NCI-H510A treated with DMSO at 0.1 percent for 48 hours (cell line): ENCODE measurements at places on chromosomes 16 and 17.
A peak's percentile ranks its signal among the peaks of the same experiment; 100 is the strongest.

GRCh38 chr17:63349478-63350000 lies 96.6 kb downstream of the CYB561 start:
- DNase-seq = no peak

DNA sequence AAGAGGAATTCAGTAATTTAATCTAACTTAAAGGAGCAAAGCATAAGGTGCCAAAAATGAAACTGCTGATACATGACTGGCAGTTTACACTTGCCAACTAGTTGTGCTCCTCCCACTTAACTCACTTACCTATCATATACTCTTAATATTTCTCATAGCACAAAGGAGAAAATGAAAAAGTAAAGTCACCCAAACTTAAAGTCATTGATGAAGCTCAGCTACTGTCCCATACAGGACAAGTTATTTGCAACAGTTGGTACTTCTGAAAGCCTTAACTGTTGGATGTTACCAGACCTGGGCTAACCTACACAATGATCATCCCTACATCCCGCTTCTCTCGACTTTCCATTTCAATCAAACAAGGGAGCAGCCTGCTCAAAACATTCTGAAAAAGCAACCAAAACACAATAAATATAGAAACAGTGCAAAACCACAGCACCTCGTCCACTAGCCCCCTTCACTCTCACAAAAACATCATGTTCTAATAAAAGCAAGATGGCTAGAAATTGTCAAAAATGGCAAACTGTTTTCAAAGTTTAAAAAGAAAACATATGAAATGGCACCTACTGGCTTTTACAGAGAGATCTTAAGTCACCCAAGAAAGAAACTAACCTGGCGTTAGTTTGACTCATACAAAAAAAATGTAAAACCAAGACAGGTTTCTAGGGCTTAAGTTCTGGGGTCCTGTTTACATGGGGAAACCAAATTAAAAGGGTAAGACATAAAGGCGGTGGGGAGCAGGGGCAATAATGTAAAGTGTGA lies 868 bp downstream of the MED13 start:
- peak; percentile 31 for DNase-seq

DNA sequence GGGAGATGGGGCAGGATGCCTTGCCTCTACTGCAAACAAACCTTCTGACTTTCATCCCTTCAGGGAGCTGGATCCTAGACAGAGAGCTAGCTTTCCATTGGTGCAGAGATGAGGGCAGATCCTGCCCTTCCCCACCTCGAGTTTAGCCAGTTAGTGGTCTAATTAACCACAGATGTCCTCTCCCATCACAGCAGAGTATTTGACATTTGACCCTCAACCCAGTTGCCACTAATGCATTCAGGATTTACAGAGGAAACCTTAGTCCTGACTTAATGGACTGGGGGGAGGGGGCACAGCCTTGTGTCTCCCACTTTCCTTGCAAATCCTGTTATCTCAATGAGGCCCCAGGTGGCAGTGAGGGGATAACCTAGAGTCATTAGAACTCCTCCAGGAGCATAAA lies 10.2 kb downstream of the PIP4K2B start:
- DNase-seq = no peak

DNA sequence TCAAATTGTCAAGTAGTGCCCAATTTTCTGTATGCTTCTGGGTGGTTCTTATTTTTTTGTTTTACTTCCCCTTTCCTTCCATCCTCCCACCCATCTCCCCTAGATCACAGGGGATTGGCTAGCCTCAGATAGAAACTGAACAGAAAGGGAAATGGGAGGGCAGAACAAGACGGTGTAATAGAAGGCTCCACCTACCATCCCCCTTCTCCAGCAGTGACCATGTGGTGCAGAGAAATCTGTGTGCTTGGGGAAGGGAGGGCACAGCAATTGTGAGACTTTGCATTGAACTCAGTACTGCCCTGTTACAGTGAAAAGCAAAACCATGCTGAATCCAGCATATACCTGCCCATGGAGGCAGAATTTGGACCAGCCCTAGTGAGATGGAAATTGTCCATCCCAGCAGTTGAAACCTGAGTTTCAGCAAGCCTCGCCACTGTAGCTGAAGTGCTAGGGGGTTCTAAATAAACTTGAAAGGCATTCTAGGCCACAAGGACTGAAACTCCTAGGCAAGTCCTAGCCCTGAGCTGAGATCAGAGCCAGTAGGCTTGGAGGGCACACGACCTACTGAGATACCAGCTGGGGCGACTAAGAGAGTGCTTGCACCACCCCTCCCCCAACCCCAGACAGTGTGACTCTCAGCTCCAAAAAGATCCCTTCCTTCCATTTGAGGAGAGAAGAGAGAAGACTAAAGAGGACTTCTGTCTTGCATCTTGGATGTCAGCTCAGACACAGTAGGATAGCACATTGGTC lies 5.2 kb downstream of the SLFN11 start:
- DNase-seq = no peak

DNA sequence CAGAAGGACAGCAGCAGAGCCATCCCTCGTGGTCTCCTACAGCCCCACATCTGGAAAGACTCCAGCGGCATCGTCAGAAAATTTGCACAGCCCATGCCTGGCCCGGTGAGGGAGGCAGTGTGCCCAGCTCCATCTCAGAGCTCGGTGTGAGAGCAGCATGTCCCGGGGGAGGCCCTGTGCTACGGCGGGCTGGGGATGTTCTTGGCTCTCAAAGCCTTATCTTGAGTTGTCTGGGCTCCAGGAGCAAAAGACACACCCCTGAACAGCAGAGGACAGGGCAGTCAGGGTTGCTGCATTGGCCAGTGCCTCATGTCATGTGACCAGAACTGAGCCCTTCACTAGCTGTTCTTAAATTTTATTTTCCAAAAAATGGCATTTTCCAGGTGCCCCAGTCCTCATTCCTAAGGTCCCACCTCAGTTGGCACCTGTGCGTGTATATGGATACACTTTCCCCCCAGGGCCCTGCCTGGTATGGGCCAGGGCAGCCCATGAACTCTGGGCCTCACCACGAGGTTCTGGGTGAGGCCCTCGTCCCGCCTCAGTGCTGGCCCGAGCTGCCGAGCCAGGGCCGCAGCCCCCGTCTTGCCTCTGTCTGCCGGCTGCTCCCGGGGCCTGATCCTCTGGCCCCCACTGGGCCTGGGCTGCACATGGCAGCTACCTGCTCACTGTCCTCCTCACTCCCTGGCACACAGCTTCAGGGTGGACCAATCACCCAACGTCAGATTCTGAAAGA lies 3.0 kb downstream of the NUDT16L1 start:
- no peak for DNase-seq

GRCh38 chr16:85525420-85526184 lies 87.5 kb upstream of the GSE1 start:
- no peak for DNase-seq

- DNase-seq = no peak
These were observed 361.2 kb downstream of the SEC14L1 start for GRCh38 chr17:77501751-77502625.

DNA sequence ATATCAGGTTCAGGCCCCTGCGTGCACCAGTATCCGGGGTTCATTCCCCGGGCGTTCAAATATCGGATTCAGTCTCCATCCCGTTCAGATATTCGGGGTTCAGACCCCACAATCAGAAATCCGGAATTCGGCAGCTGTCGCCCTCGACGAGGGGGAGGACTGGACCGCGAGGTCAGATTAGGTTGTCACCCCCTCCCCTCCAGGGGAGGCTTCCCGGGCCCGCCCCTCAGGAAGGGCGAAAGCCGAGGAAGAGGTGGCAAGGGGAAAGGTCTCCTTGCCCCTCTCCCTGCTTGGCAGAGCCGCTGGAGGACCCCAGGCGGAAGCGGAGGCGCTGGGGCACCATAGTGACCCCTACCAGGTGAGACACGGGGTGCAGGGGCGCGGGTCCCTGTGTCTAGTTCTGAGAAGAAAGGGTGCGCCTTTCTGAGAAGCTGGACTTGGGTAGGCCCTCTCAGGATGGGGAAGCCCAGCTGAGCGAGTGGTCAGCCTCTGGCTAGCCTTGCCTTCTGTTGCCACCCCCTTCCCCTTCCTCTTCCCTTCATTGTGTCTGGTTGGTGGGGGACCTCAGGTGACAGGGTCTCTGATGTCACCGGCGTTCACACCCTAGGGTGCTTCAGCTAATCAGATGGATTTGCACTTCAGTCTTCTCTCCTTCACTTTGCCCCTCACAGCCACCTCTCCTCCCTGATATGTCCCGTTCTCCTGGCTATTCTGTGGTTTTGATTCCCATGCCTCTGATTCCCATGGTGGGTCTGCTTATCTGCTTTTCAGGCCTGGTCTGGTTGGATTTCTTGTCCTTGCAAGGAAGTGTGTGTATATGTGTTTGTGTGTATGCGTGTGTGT lies 844 bp downstream of the TAOK2 start:
- DNase-seq = no peak

DNA sequence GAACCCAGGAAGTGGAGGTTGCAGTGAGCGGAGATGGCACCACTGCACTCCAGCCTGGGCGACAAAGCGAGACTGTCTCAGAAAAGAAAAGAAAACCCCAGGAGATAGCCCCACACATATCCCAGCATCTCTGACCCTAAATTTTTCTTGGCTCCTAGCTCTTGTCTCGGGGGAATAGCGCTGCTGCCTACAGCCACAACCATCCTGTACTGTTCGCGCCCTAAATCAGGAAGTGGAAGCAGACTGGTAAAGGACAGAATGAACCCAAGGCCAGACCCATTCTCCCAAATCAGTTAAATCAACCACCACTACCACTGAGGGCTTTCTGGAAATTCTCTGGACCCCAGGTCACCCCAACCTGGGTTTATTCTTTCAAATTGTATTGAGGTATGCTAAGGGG lies 1.7 kb downstream of the CTDNEP1 start:
- no peak for DNase-seq

DNA sequence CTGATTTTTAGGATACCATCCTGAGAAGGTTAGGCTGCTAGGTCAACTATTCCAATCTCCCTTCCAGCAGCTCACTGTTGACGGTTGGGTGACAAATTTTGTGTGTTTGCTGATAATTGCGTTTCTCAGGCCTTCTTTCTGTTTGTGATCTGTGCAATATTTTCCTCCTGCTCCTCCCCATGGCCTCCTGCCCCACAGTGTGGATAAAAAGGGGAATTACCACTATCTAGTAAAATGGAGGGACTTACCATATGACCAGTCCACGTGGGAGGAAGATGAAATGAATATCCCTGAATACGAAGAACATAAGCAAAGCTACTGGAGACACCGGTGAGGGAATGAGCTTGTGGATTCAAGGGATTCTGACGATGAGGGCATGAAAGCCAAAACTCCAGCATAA lies 9.2 kb downstream of the CHD3 start:
- no peak for DNase-seq

GRCh38 chr16:88453611-88454522 lies 787 bp downstream of the ZFPM1 start:
- DNase-seq = no peak

DNA sequence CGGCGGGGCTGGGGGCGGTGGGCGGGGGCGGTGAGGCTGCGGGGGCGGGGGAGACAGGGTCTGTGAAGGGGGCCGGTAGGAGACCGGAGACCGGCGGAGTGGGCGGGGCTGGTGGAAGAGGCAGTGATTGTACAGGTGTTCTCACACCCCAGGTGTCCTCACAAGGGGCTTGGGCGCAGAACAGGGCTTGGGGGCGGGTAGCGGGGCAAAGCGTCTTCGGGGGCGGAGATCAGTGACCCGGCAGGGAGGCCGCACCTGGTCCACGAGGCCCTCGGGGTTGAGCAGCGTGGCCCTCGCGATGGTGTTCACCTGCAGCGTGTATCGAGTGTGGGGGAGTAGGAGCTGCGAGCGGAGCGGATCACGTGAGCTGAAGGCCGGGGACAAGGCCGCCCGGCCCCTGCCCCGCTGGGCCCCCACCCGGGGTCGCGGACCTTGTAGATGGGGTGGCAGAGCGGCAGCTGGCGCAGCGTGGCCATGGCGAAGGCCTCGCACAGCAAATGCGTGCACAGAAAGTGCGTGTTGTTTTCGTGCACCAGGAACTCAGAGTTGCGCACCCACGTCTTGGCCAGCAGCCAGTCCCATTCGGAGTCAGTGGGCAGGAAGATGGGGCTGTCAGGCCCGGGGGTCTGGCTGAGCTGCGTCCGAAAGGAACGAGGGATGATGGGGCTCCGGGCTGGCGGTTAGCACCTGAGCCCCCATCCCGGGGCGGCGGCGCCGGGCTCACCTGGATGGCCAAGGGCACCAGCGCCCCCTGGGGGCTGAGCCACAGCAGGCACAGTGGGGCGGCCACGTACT lies 8.5 kb downstream of the ALOXE3 start:
- DNase-seq = peak; percentile 39

- peak; percentile 84 for DNase-seq
These were observed 15.6 kb upstream of the AURKB start for GRCh38 chr17:8225813-8226535.

- DNase-seq = no peak
These were observed 292.7 kb downstream of the IRF8 start for GRCh38 chr16:86191663-86192062.

DNA sequence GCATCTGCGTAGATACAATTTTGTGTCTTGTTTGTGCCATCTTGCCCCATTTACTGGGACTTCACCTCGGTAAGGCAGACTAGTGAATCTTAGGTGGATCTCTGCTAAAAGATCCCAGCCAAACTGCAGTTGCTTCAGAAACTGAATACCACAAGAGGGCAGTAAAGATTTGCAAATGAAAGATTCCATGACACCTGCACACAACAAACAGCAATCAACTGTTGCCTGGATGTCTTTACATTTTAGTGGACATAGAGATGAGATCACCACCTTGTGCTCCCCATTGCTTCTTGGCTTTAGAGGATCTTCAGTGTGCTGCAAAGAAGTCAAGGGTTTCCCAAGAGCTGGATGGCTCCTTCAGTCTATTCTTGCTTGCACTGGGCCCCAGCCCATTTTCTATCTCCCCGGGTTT lies 119.2 kb upstream of the CACNG5 start:
- DNase-seq = peak; percentile 92

DNA sequence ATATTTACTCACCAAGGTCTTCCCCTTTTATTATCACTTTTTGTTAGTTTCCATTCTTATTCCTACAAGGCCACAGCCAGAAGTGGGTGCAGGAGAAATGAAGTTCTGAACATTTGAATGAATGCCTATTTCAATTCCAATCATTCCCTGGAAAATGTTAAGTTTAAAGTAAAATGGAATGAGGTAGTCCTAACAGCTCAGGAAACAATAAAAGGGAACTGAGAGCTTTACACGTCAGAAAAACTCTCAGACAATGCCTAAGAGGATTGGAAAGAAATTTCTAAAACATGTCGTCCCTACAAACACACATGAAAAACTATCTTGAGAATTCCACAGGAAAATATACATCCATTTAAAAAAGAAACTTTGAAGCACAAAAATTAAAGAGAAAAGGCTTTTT lies 238.8 kb downstream of the STX8 start:
- no peak for DNase-seq
